ENCODE measurements at places on chromosomes 1 and 21.
A peak's percentile ranks its signal among the peaks of the same experiment; 100 is the strongest.

- DNase-seq = no peak
These were observed 181.5 kb downstream of the NPHP4 start for GRCh38 chr1:5810553-5811270.

DNA sequence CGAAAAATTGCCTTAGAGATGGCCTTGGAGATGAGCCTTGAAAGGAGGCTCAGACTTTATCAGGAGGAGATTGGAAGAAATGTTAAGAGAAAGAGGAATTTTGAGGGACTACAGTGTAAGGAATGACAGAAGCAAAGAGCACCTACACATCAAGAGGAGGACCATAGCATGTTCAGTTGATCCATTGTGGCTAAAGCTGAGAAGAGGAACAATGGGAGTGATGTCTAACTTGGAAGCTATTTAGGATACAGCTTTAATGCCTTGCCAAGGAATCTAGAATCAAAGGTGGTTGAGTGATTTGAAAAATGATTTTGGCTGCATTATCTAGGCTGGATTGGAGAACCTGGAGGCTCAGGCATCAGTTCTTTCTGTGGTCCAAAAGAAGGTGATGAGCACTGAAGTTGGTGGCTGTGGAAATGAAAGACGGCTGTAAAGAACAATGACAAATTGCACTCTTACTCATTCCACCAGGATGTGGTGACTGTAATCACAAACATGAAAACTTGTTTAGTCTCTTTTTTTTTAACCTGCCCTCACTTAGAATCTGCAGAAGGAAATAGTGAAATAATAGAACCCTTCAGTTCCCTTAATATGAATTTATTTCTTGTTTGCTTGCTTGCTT lies 11.3 kb downstream of the FAM20B start:
- no peak for DNase-seq

GRCh38 chr1:25651824-25652741 lies 35.5 kb downstream of the MAN1C1 start:
- peak; percentile 39 for DNase-seq

DNA sequence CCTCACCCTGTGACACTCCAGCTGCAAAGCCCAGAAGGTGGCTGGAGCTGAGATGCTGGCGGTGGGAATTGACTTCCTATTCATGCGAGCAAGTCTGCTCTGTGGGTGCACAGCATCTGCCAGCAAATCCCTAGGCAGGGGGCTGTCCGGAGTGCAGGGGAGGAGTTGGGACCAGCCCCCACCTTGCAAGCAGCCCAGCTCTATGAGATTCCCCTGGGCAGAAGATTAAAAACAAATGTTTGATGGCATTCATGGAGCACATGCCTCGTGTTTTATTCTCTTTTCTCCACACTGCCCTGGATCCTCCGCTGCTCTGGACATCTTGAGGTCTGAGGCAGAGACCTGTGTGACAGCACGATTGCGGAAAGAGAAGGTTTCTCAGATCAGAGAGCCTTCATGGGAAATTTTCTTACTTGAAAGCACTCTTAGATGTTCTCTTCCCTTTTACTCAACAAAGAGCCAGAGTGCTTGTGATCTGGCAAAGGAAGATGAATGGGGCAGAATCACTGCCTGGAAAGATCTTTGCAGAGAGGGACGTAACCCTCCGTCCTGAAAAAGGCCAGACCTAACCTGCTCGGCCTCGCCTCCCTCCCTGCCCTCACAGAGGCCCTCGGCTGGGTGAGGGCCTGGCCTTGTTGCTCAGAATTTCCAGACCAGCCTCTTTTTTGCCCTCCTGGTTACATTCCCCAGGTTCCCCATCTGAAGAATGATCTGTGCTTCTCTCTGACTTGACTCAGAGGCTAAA lies 597.1 kb downstream of the KIF26B start:
- DNase-seq = no peak

Measured in posterior cingulate gyrus (tissue), 11 donors.